ENCODE measurements at places on chromosomes 11 and 22. TPM values are rescaled to one million over a fixed set of nuclear protein-coding genes. Genes with fewer than 3 reads are reported as not detected.

The APOL6 gene
- 0.74 TPM for total RNA-seq

The CABP4 gene
- total RNA-seq = not detected

The SEZ6L gene
- total RNA-seq = 109 TPM

The ZP1 gene
- total RNA-seq = not detected

The HTR3B gene
- total RNA-seq = 0.25 TPM

The CD248 gene
- 3.2 TPM for total RNA-seq

The F2 gene
- not detected for total RNA-seq

The TSSK2 gene
- total RNA-seq = not detected

The DDI1 gene
- total RNA-seq = not detected

The OR8G5 gene
- total RNA-seq = not detected

The DRD2 gene
- 0.25 TPM for total RNA-seq

The CDC42BPG gene
- 0.25 TPM for total RNA-seq

The SLC22A6 gene
- 5.7 TPM for total RNA-seq

The LMNTD2 gene
- under 0.01 TPM for total RNA-seq

The POTEH gene
- not detected for total RNA-seq

The TEX12 gene
- total RNA-seq = 0.49 TPM

Data from temporal lobe (tissue), 4 donors.